ENCODE measurements at places on chromosomes 11 and 22.
A peak's percentile ranks its signal among the peaks of the same experiment; 100 is the strongest.

GRCh38 chr11:28592141-28592540 lies 484.0 kb downstream of the METTL15 start:
- DNase-seq: no peak

DNA sequence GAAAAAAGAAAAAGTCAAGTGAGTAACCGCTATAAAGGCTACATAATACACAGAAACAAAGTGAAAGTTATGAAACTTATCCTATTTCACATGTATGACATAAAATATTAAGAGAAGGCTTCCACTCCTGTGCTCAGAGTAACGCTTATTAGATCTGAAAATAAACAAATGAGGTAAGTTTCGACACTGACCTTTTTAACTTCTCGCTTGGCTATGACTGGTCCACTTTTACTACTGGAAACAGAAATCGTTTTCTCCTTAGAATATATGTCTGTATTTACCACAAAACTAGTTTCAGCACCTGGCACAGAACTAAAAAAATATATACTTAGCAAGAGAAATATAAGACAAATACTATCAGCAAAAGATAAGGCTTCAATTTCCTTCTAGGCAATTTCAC lies 16.4 kb downstream of the FNBP4 start:
- DNase-seq: no peak

DNA sequence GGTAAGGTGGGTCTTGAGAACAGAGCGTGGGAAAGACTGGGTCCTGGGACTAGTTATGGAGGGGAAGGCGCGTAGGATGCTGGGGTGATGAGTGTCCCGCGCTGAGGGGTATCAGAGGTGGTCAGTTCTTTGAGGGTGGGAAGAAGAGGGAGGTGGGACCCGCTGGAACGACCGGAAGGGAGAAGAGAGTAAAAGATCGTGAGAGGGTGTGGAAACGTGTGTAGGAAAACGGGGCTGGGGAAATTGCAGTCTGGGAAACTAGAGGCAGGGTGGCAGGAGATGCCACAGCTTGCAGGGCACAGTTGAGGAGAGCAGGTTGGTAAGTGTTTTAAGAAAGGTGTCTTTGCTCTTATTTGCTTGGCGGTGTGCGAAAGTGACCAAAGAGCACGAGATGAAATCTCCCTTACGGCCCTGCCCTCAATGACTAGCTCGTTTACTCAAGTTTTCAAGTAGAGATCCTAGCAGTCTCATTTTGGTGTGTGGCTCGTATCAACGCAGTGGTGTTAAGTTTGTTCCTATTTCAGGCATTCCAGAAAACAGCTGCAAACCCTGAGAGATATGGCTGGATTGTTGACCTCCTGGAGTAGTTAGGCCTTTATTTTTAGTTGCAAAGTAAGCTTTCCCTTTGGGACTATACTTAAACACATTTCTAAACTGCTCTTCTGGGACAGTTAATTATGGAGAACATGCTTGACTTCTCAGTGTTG lies 615 bp downstream of the STT3A start:
- DNase-seq: peak; percentile 6

GRCh38 chr11:23932485-23932898 lies 564.4 kb upstream of the LUZP2 start:
- no peak for DNase-seq
